ENCODE measurements at places on chromosomes 12 and 14.

- DNase-seq: peak; percentile 57
These were observed 50.6 kb downstream of the LRCOL1 start for GRCh38 chr12:132559652-132560363.

GRCh38 chr12:57842342-57843294 lies 3.9 kb downstream of the CTDSP2 start:
- no peak for DNase-seq

- DNase-seq: no peak
These were observed 71.8 kb upstream of the OVCH1 start for GRCh38 chr12:29569132-29569757.

DNA sequence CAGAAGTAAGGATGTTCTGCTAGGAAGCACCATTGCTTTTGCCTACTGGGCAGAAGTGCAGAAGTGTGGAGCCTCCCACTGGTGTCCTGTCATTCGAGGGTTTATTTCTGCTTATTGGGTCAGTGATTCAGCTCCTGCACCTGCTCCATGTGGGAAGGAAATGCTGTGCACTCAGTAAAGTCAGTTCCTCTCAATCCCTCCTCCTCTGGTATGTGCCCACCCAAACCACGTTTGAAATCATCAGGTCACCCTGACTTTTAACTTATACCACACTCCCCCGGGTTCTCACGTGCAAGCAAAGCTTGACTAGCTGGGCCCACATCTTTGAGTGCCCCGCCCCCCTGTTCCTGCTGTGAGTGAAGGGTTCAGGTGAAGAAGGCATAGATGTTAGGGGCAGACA lies 223.7 kb downstream of the CHST11 start:
- DNase-seq: no peak

GRCh38 chr14:75456997-75457335 lies 29.1 kb downstream of the JDP2 start:
- no peak for DNase-seq

GRCh38 chr12:127293507-127294310 lies 973.3 kb upstream of the TMEM132C start:
- peak; percentile 41 for DNase-seq

- DNase-seq: no peak
These were observed 6.0 kb upstream of the HOXC9 start for GRCh38 chr12:53994009-53994263.

- no peak for DNase-seq
These were observed 254.0 kb upstream of the ATP2B1 start for GRCh38 chr12:89962648-89963047.

- no peak for DNase-seq
These were observed 300.7 kb upstream of the SEL1L start for GRCh38 chr14:81834308-81834707.

DNA sequence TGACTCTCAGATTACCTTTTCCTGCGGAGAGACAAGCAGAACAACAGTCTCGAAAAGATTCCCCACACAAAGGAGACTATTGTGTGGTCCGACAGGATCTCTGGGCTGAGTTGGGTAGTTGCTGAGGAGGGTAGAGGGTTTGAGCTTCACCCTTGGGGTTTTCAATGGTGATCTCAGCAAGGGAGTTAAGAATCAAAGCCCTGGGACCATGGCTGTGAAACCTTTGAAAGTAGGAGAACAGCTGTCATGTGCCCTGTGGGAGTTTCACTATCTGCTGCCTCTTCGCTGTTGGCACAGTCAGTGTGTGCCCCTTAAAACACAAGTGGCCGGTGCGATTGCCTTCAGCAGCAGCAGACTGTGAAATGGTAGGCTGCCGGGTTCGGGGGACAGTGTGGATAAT lies 14.2 kb upstream of the PLEK2 start:
- no peak for DNase-seq

DNA sequence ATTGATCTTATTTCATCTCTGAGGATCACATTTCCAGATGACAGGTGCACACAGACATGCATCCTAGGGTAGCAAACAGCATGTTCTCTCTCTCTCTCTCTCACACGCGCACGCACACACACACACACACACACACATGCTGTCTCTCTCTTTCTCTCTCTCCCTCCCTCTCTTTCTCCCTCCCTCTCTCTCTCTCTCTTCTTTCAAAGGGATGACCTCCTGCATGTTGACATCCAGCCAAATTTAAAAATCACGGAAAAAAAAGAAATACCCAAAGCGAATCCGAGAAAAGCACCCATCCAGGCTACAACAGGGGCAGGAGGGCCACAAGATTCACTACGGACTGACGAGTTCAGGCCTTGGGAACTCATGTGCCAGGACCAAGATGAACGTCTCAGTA lies 2.3 kb downstream of the KSR2 start:
- DNase-seq: no peak

- peak; percentile 26 for DNase-seq
These were observed 125.0 kb upstream of the CCND2 start for GRCh38 chr12:4148418-4149056.

DNA sequence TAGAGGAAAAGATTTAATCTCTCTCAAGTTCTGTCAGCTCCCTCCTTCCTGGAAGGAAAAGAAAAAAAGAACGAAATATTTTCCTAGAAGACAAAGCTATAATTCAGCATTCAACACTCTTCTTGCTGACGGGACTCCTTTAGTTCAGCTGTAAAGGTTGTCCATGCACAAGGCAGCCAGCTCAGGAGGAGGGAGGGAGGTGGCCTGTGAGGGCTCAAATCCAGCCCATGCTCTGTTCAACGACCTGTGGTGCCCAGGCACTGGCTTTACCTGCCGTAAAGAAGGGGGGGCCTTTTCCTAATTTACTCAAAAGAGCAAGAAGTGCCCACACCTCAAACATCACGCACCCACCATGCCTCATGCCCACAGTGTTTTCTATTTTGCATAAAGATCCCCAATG lies 109.3 kb downstream of the TMTC1 start:
- DNase-seq: no peak

GRCh38 chr12:57046947-57047890 lies 2.7 kb downstream of the MYO1A start:
- DNase-seq: peak; percentile 61

- DNase-seq: no peak
These were observed 266.7 kb upstream of the HMGA2 start for GRCh38 chr12:65557438-65558181.

GRCh38 chr12:21343636-21344035 lies 8.9 kb upstream of the SLCO1A2 start:
- DNase-seq: no peak

DNA sequence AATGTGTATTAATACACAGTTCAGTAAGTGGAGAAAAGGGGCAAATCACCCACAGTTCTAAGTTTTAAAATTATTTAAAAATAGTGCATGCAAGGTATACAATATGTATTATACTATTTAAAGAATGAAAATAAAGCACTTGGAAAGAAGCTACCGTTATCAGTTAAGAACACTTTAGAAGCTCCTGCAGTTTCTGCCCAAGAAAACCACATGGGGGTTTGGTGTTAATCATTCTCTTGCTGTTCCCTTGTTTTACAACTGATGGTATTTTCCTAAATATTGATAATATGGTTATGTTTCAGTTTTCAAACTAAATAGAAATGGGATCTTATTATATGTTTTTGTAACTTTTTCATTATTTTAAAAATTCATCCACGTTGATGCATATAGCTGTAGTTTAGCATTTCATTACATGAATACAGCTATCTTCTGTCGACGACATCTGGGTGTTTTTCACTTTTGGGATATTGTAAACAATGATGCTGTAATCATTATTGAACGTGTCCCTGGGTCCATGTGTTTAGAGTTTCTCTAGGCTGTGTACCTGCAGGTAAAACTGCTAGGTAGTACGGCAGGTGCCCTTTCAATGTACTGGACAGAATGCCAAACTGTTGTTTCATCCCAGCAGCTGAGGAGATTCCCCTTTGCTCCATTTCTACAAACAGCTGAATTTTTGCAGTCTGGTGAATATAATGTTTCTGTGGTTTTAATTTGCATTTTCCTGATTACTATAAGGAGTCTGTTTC lies 64.1 kb downstream of the APPL2 start:
- peak; percentile 20 for DNase-seq

GRCh38 chr12:4307593-4308333 lies 13.2 kb upstream of the TIGAR start:
- DNase-seq: peak; percentile 73

DNA sequence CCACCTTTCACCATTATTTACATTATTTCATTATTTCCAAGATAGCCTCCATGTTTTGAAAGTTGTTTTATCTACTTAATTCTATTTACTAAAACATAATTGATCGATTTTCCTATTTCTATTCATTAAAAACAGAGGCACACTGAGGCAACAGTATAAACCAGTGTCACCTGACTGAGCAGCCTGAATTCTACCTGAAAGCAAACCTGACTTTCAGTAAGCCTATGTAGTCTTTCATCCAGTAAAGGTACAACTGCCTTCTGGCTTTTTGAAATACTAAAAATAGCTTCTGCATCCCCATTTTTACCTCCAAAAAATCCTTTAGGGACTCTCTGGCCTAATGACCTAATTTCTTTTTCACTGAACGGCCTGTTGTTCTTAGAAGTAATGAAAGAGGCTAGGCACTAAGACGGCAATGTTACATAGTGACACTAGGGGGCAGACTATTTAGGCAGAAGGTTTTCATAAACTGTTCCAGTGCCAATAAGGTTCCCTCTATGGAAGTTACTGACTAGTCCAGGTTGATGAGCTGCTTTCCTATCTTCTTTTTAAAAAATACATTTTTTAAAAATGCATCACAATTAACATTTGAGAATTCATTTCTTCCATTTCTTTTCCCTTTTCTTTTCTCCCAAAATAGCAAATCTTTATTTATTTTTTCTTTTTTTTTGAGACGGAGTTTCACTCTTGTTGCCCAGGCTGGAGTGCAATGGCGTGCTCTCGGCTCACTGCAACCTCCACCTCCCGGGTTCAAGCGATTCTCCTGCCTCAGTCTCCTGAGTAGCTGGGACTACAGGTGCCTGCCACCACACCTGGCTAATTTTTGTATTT lies 17.5 kb downstream of the ANAPC5 start:
- DNase-seq: peak; percentile 24

DNA sequence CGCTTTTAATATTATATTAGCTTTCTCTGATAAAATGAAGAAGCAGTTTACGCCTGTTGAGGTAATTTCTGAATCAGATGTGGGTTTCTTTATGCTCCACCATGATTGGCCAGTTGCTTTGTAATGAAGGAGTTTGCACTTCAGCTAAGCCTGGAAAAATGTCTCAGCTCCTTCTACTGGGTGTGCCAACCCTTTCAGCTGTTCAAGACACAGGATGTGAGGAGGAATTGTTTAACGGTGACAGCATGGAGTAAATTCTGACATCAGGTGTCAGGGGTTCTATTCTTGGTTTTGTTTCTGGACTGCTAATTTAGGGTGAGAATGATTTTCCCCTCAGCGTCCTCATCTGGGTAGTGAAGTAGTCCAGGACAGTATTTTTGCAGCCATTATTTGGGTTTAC lies 43.5 kb downstream of the FLRT2 start:
- no peak for DNase-seq

GRCh38 chr12:64672925-64673409 lies 62.7 kb downstream of the RASSF3 start:
- DNase-seq: no peak

DNA sequence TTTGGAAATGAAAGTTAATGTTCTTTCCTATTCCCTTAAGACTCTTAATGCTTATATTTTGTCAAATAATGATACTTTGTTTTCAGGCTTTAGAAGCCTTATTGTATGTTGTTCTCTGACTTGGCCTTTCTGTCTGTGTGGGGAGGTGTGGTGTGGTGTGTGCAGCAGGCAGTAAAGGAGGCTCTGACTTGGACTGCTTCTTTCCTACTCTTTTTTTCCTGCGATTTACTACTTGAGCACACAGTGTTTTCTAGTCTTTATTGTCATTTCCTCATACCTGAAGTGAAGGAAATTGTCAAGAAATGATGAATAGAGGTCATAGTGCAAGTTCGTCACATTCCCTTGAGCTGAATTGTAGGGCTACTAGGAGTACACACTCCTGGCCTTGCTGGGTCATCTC lies 26.9 kb downstream of the PIWIL1 start:
- no peak for DNase-seq

DNA sequence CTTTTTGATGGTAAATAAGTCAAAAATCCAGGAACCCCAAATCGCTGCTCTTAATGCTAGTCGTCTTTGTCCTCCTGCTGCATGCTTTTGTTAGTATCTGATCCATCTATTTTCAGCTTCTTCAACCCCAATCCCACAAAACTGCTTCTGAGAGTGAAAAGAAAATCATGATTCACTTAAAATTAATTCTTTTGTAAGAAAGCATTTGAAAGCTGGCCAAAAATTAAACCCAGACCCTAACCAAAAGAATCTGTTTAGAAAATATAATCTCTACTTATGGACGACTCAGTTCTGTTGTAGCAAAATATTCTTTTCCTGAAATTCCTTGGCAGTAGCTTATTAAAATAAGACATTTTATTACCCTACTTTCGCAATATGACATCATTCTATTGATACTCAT lies 443.6 kb upstream of the SYT1 start:
- no peak for DNase-seq

- DNase-seq: peak; percentile 99
These were observed 25.4 kb upstream of the EIF4B start for GRCh38 chr12:52980650-52981423.

DNA sequence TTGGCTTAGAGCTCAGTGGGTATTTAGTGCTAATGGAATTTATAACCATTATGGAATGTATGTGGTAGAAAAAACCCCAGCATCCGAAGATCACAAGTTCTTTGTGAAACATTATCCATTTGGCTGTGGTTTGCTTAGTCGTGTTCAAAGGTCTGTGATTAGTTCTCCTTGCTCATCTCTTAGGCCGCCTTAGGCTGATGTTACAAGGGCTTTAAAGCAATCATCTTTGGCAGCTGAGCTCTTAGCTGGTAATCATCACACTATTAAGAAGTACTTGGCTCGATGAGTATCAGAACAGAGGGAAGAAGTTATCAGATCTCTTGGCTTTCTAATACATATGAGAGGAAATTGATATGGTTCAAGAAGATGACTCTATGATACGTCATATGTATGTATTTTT lies 124.1 kb upstream of the E2F7 start:
- no peak for DNase-seq

DNA sequence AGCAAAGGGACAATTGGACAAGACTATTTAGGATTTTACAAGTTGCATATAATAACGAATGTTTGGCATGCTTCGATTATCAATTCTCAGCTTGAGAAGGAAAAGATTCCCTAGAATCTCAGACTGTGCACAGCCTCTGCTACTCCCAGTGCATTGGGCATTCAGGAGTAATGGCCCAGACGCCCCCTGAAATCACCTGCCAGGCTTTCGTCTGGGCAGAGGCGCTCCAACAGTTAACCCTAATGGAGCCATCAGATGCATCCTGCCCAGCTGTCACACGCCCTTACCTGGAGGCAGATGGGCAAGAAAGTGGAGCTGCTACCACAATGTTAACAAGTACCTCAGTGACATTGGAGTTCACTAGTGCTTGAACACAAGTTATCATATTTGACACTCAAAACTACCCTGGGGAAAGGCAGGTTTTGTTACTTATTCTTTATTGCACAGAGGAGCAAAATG lies 927 bp upstream of the LRP6 start:
- DNase-seq: no peak

All from trophoblast cell (in vitro differentiated cells and primary cell).